ENCODE measurements at places on chromosomes 6 and 20.

- no peak for DNase-seq
These were observed 63.5 kb downstream of the TBXT start for GRCh38 chr6:166104107-166104506.

DNA sequence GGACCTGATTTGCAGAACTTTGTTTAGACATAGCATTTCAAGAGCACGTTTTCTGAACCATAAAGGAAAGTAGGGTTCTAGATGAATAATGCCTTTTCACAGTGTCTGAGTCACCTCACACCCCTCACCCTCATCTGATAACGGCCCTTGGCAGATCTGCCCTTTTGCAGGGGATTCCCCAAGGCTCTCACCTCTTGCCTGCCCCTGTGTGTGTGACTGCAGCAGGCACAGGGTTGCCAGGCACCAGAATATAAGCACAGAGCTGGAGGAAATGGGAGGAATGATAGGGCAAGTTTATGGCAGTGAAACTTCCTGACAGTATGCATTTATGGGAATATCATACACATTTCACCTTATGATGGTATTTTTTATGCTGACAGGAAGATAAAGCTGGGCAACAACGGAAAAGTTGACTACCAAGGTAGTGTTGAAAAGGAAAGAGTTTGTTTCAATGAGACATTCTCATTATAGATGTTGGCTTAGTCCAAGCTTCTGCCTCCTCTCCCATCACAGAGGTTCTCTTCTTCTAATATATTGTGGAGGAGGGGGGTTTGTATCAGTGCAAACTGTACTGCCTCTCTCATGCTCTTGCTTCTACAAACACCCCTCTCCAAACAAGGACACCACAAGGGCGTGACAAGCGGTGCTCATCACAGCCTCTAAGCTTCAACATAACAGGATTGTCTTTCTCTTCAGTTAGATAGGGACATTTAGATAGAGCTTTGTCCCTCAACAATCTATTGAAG, 101.5 kb upstream of the BACH2 start:
- peak; percentile 69 for DNase-seq

DNA sequence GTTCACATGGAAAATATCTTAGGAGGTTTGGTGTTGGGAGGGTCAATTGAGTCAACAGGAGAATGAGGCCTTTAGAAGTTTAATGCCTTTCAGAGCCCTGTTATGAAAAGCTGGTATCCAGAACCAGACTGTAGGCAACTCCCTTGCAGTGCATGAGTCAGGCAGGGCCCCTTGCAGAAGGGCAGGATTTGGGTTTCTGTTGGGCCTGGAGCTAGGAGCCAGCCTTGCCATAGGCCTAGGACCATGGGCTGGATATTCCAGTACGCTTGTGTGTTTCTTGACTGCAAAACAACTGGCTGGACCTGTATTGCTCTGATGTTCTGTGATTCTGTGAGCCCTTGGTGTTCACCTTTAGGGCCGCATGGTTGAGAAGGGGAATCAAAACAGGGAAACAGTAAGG, 350.9 kb upstream of the PRND start:
- no peak for DNase-seq

GRCh38 chr6:47146431-47147174, 104.5 kb upstream of the ADGRF1 start:
- no peak for DNase-seq

GRCh38 chr20:63942250-63942951, 13.8 kb downstream of the UCKL1 start:
- no peak for DNase-seq

DNA sequence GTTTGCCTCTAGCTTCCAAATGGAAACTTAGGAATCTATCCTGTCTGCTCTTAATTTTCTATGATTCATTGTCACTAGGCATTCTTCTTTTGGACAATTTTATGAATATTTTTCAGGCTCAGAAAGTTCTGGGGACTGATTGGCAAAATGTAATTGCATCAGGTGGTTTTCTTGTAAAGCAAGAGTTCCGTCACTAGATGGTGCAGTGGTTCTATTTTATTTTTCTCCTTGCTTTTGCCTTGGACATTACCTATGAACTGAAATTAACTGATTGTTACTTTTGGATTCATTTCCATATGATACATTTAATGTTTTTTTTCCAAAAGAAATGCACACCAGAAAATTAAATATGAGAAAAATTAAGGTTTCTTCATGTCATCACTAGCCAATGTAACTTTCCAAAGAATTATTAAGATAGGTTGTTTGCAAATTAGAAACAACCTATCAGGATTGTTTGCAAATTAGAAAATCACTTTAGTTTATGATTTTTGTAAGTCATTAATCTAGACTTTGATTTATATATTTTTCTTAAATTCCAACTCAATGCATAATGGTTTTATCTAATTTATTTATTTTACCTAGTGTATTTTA, 48.0 kb downstream of the TMEM170B start:
- DNase-seq, result no peak

GRCh38 chr20:62891111-62891510, 29.5 kb upstream of the TCFL5 start:
- DNase-seq, result no peak

DNA sequence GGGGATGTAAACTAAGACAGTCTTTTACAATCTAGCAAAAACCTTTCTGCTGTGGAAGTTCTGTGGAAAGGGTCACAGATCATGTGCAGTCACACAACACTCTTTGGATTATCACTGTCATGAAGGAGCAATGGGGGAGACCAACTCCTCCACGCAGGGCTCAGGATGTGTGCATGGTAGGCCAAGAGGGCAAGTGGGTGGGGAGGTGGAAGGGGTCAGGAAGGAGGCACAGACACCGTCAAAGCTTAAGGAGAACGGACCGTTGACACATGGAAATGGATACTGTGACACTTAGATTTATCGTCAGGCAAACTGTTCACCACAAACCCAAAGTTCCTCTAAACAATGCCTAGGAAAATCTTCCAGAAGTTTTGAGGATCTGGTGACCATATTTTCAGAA, 215.8 kb downstream of the PAX1 start:
- no peak for DNase-seq

DNA sequence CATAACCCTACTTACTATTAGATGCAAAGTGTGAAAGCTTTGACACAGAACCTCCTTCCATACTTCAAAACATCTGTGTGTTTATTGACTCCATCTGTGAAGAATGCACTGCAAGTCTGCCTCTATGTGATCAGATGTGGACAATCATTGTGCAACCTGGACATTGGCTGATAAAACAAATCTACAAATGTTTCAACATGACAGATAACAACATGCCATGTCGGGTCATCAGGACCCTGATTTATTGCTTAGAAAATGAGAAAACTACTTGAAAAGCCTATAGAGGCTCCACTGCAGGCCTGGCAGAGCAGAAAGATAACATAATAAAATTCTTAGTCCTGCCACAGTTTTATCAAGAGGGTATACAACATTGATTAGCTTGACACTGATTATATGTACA, 1286.4 kb downstream of the GRIK2 start:
- no peak for DNase-seq

DNA sequence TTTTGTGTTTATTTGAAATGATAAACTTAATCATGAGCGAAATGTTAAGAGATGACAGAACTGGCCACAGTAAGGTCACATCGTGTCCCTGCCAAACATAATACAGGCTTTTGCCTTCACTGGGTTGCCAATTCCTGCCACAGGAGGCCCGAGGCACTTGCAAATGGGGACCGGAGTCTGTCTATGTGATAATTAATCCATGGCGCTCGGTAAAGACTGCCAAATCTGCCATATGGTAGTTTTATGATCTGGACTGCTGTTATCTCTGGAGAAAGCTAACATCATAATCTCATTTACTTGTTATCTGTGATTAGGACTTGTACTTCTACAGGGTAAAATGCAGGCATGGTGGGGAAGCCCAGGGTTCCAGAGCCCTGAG, 170.5 kb upstream of the TSHZ2 start:
- DNase-seq, result no peak

GRCh38 chr6:170313716-170314295, 7.2 kb downstream of the FAM120B start:
- no peak for DNase-seq

DNA sequence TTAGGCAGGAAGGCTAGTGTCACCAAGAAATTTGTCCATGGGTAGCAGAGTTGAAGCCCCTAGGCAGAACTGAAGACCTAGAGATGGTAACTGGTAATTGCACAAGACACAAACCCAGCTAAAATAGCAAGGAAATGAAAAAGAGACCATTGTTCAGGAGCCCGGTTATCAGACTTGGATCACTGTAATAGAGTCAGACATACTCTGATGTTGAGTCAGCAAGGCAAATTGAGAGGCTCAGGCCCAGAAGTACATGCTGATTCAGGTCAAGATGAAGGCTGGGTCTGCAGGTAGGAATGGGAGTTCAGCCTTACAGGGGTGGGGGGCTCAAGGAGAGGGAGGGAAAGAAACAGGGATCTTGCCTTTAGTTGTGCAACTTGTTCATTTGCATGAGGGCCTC, 6.5 kb upstream of the TMEM242 start:
- DNase-seq, result no peak

GRCh38 chr20:18858816-18859215, 45.2 kb downstream of the SCP2D1 start:
- DNase-seq, result no peak

DNA sequence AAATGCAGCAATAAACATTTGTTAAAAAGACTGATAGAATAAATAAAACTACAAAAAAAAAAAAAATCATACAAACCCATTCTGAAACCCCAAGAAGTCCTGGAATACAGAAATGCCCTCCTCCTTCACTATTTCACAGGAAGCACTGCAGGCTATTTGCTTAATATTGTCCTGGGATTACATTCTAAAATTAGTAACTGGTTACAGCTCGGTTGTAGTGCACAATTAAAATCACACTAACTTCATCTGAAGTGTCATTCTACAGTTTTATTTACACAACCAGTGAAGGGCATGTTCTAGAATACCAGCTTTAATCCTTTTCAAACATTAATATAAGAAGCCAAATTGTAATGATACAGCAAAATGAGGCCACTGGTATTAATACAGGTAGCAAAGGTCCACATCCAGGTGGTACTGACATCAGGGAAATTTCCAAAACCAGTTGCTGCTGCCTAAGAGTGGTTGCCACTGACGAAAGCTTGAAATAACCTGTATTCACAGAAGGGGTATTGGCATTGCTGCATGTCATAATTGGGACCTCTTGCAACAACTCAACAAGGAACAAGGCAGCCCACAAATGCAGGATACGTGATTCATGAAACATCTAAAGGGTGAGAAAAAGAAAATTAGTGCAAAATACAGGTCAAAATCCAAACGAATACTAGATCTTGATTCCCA, 26.9 kb downstream of the AKIRIN2 start:
- DNase-seq, result no peak

- no peak for DNase-seq
These were observed 205.9 kb downstream of the ZMYND8 start for GRCh38 chr20:47150403-47151152.

DNA sequence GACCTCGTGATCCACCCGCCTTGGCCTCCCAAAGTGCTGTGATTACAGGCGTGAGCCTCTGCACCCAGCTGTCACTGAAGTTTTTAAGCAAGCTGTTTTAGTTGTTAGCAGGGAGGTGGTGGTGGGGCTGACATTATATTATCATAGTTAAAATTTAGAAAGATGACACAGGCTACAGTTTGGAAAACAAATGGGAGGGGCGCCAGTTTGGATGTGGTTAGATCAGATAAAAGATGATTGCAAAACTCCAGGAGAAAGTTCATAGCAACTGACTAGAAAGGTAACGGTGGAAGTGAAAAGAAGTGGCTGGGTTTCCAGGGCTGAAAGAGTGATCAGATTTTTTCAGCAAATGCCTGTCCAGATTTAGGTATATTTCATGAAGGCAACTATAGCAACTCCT, 311.9 kb upstream of the CITED2 start:
- DNase-seq, result no peak

DNA sequence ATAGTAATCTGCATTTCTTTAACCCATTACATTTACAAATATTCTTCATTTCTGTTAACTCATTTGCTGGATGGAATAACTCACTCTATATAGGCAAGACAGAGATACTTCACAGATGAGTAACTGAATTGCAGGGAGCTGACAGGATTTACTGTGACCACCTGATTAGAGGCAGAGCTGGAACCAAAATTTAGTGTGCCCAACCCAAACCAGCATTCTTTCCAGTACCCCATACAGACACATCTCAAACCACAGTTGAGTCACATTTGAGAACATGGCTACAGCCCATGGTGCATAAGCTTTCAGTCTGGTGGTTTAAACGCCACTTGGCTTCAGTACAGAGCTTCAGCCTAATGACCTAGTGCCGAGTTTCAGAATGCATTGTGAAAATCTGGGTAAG, 138.4 kb upstream of the TENT5A start:
- no peak for DNase-seq

DNA sequence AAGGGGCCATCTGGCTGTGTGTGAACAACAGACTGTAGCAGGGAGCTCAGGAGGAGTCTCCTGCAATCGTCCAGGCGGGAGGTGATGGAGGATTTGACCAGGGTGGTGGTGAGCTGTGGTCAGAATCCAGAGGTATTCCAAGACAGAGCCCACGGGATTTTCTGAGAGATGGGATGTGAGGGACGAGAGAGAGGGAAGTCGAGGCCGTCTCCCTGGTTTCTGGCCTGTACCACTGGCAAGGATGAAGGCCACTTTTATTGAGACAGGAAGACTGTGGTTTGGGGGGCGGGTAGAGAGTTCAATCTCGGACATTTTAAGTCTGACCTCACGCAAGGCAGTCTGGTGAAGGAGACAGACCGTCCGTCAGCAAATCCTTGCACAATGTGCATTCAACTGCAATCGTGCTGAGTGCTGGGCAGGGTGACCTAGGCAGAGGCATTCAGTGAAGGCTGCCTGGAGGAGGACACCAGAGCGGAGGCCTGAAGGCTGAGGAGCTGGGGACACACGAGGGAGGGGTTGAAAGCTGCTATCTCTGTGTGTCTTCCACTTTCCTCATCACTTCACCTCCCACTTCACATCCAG, 53.9 kb downstream of the PREX1 start:
- DNase-seq, result no peak

- DNase-seq, result no peak
These were observed 192.4 kb downstream of the OGFRL1 start for GRCh38 chr6:71481011-71481410.

GRCh38 chr6:112128208-112128607, 40.8 kb downstream of the FAM229B start:
- DNase-seq, result no peak

GRCh38 chr6:168155821-168156741, 77.1 kb upstream of the FRMD1 start:
- DNase-seq, result no peak

GRCh38 chr6:111939902-111940301, 66.7 kb upstream of the FYN start:
- DNase-seq, result no peak

- no peak for DNase-seq
These were observed 50.3 kb downstream of the NPEPL1 start for GRCh38 chr20:58742668-58743566.

- DNase-seq, result no peak
These were observed 32.4 kb downstream of the CPXM1 start for GRCh38 chr20:2767768-2768631.

- no peak for DNase-seq
These were observed 104.2 kb upstream of the QKI start for GRCh38 chr6:163310096-163310972.

- no peak for DNase-seq
These were observed 4.1 kb upstream of the HSPA12B start for GRCh38 chr20:3728354-3728753.

GRCh38 chr6:79469376-79470246, 67.6 kb downstream of the LCA5 start:
- DNase-seq, result no peak

GRCh38 chr6:10421158-10421920, 6.5 kb upstream of the TFAP2A start:
- no peak for DNase-seq

GRCh38 chr20:43210901-43211300, 21.2 kb upstream of the PTPRT start:
- DNase-seq, result no peak

GRCh38 chr20:16399801-16400200, 173.4 kb downstream of the KIF16B start:
- no peak for DNase-seq

- no peak for DNase-seq
These were observed 52.3 kb downstream of the MBOAT1 start for GRCh38 chr6:20159781-20160540.

Measured in stimulated activated CD4-positive, alpha-beta T cell treated with anti-CD3 and anti-CD28 coated beads, Interleukin-1b, Interleukin-23, amount 100 ng/mL, for 1 hour (primary cell).